ENCODE measurements at places on chromosomes 7 and 10. TPM values are rescaled to one million over a fixed set of nuclear protein-coding genes. Genes with fewer than 3 reads are reported as not detected.

DNA sequence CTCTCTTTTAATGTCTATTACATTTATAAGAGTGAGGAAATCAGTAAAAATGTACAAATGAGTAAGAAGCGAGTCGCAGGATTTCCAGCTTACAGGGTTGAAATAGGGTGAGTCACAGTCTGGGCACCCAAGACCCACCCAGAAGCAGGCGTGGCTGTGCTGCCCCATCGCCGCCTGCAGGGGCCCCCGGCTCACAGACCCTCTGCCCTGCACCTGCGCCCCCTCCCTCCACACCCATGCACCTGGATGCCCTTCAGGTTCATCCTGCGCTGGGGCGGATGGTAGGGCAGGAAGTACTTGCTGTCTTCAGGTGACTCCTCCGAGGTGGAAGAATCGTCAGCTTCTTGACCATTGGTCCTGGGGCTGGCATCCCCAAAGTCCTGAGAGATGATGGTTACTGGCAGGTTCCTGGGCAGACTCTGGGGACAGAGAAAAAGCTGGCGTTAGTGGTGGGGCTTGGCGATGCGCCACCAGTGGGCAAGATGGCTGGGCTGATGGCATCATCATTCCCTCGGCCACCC is 90.2 kb upstream of the GNA12 start:
- no peaks in the 10 kb centered on the region for H3K27me3 ChIP-seq
- peaks cover 17% of the 10 kb centered on the region for H3K4me1 ChIP-seq
- peak; percentile 45 for DNase-seq
- peaks cover 41% of the 10 kb centered on the region for H3K36me3 ChIP-seq

GRCh38 chr7:99677013-99677647 is 2.7 kb downstream of the CYP3A5 start:
- H3K27me3 ChIP-seq: no peaks in the 10 kb centered on the region
- no peak overlapping the region for H3K27ac ChIP-seq
- peaks cover 26% of the 10 kb centered on the region for H3K4me1 ChIP-seq
- DNase-seq: no peak
- peaks cover 27% of the 10 kb centered on the region for H3K36me3 ChIP-seq

DNA sequence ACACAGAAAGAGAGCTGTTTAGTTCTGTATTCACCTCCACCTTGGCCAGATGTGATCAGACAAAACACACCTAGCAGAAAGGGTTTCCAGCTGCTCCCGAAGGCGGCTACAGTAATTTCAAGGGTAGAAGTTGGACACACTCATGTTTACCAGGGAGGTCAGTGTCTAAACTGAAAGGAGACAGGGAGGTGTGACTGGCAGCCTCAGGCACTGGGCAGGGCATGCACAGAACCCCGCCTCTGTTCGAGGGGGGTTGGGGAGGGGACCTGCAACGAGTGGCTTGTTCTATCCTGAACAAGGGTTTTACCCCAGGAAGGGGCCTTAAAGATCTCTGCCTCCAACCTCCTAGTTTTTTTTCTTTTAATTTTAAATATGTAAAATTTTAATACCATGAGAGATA is 49.6 kb downstream of the BPGM start:
- H3K36me3 ChIP-seq: no peaks in the 10 kb centered on the region
- no peak overlapping the region for H3K27ac ChIP-seq
- H3K4me1 ChIP-seq: no peaks in the 10 kb centered on the region
- DNase-seq: no peak

GRCh38 chr7:107693396-107693795 is 32.8 kb downstream of the SLC26A4 start:
- no peaks in the 10 kb centered on the region for H3K4me1 ChIP-seq
- H3K36me3 ChIP-seq: no peaks in the 10 kb centered on the region
- no peak overlapping the region for H3K4me3 ChIP-seq
- no peak overlapping the region for H3K27ac ChIP-seq
- peaks cover 36% of the 10 kb centered on the region for H3K27me3 ChIP-seq
- no peak for DNase-seq

UTF1 gene
- not detected for total RNA-seq

- no peaks in the 10 kb centered on the region for H3K36me3 ChIP-seq
- no peak overlapping the region for H3K27ac ChIP-seq
- peaks cover 13% of the 10 kb centered on the region for H3K27me3 ChIP-seq
- H3K4me3 ChIP-seq: no peak overlapping the region
These were observed 104.8 kb downstream of the PPP1R3C start for GRCh38 chr10:91528080-91528479.
